ENCODE measurements at places on chromosomes 3 and 15.

GRCh38 chr15:78767331-78767951 lies 43.8 kb downstream of the ADAMTS7 start:
- DNase-seq: no peak

DNA sequence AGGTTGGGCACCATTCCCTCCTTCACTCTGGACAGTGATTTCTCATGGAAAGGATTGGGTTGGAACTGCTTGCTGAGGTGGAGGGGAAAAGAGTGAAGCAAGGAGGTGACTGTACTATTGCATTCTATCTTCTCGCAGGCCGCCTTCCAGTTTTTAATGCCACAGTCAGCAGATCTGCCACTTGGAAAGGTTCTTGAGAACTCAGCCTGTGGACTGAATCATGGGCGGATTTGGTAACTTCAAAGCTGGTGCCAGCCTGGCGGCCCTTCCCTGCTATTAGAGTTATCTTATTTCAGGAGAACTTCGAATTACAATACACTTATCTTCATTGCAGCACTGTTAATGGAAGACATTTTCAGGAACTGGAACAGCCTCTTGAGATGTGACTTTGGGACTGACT lies 23.1 kb upstream of the SLC28A2 start:
- DNase-seq: no peak

DNA sequence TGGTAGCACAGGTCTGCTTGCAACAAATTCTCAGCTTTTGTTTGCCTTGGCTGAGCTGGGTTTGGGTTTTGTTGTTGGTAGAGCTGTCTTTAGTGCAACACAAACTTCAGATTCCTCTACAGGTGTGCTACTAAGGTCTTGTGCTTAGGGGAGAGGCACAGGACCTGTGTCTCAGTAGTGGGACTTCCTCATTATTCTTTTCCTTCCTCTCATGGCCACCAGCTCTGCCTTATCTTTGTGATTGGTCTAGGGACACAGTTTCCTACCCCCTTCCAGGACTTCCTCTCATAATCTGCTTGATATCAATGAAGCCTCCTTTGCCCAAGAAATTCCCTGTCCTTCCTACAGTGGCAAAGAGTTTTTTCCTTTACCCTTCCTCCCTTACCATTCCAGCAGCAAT lies 24.9 kb upstream of the DNAAF4 start:
- DNase-seq: no peak

DNA sequence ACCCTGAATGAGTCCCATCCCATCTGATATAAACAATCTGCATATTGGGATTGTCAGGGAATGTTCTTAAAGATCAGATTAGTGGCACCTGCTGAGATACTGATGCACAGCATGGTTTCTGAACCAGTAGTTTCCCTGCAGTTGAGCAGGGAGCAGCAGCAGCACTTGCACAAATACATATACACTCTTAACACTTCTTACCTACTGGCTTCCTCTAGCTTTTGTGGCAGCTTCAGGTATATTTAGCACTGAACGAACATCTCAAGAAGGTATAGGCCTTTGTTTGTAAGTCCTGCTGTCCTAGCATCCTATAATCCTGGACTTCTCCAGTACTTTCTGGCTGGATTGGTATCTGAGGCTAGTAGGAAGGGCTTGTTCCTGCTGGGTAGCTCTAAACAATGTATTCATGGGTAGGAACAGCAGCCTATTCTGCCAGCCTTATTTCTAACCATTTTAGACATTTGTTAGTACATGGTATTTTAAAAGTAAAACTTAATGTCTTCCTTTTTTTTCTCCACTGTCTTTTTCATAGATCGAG lies 4.5 kb downstream of the B2M start:
- no peak for DNase-seq

GRCh38 chr15:77069521-77070121 lies 1.3 kb downstream of the TSPAN3 start:
- DNase-seq: no peak

- DNase-seq: no peak
Measured at GRCh38 chr3:39137991-39138803, 15.2 kb downstream of the CSRNP1 start.

GRCh38 chr15:62482785-62483429 lies 317.8 kb upstream of the C2CD4B start:
- DNase-seq: peak; percentile 26

GRCh38 chr15:29268706-29269484 lies 727 bp downstream of the NSMCE3 start:
- DNase-seq: peak; percentile 75

- DNase-seq: no peak
Measured at GRCh38 chr3:154025007-154025406, 96.2 kb upstream of the ARHGEF26 start.

DNA sequence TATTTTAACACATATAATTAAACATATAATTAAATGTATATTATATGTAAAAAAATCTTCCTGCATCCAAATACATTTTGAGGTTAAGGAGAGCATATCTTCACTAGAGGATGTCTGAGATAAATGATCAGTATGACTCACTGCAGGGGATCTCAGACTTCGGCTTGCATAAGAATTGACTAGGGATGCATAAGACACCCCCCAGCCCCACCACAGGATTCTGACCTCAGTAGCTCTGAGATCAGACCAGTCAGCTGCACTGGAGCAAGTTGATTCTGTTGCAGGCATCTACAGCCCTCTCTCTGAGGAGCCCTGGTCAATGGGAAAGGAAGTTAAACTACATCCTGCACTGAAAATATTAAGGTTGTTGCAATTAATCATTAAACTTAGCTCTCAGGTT lies 29.0 kb upstream of the TBC1D21 start:
- no peak for DNase-seq

DNA sequence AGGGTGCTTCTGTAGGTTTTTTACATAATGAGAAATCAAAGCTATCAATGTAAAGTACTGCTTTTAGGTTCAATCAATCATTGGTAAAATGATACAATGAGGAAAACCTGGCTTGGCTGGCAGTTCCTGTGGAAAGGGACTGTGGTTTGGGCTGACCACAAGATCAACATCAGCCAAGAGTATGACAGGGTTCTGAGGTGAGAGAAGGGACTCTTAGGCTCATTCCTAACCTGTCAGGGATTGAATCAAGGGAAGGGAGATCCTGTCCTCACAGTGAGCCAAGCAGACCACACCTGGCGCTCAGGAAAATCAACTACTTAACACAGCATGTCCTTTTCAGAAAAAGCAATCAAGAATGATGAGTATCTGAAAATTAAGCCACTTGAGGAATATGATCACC lies 111.1 kb downstream of the MAGI1 start:
- no peak for DNase-seq

- DNase-seq: no peak
Measured at GRCh38 chr3:141594357-141594756, 107.5 kb downstream of the RASA2 start.

GRCh38 chr3:139226731-139227130 lies 117.1 kb upstream of the MRPS22 start:
- DNase-seq: no peak

- no peak for DNase-seq
Measured at GRCh38 chr3:155069729-155070128, 10.4 kb upstream of the MME start.

DNA sequence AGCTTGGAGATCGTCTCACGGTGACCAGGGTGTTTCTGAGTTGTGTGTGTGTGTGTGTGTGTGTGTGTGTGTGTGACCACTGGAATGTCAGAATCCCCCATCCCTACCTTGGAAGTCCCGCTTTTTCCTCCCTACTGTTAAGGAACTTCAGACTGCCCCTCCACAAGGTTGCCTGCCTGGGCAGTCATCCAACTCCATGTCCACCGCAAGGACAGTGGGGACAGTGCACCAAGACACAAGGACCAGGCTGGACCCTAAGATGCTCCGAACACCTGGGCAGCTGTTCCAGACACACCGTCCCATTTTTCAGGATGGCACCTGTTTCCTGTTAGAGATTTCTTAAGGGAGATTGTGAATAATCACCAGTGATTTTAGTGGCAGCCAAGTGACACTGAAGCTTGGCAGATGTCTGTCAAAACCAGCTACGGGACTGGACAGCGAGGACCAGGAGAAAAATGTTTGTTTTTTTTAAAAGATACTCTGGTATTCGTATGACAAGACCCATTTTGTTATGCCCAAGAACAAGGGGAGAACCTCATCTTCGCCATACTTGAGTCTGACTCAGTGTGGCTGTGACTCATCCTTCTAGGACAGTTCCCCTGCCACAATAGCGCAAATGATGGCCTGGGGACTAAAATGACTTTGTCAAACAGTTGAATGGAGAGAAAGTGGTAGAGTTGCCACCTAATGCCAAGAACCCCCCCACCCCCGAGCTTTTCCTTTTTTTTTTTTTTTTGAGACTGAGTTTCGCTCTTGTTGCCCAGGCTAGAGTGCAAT lies 15.5 kb downstream of the PAQR9 start:
- peak; percentile 30 for DNase-seq

GRCh38 chr15:47780971-47781370 lies 63.7 kb downstream of the SEMA6D start:
- DNase-seq: no peak

DNA sequence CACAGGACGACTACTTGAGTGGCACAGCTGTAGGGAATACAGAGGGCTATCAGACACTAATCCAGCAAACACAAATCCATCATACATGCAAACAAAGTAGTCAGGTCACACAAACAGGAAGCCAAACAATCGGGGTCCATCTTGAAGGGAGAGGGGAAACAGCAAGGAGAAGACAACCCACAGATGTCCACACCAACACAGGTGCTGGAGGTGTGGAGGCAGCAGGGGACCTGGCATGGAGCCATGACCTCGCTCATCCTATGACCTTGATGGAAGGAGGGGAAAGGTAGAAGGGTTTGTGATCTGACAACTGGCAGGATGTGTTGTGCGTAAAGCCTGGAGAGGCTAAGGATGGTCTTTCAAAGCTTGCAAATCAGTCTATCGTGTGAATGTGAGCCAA lies 39.9 kb upstream of the SKOR1 start:
- DNase-seq: no peak

- no peak for DNase-seq
Measured at GRCh38 chr3:32440611-32441350, 49.1 kb downstream of the CMTM7 start.

DNA sequence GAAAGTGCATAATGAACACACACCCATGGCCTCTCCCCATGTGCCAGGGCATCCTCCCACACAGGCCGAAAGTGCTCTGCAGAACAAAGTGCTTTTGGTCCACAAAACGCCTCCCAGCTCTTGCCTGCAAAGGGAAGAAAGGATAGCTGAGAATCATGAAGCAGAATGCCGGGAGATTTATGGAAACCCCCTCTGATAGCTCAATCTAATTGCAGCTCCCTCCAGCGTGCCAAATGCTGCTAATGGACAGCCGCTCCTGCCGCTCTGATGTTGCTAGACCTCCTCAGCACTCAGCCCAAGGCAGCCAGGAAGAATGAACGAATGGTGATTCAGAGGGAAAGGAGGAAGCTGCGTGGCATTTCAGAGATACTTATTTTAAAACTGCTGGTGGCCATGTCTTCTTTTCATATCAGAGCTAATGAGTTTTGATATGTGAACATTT lies 145.3 kb downstream of the TJP1 start:
- DNase-seq: no peak
